Breast epithelium (tissue), 4 donors: ENCODE measurements at places on chromosomes 4 and X.

DNA sequence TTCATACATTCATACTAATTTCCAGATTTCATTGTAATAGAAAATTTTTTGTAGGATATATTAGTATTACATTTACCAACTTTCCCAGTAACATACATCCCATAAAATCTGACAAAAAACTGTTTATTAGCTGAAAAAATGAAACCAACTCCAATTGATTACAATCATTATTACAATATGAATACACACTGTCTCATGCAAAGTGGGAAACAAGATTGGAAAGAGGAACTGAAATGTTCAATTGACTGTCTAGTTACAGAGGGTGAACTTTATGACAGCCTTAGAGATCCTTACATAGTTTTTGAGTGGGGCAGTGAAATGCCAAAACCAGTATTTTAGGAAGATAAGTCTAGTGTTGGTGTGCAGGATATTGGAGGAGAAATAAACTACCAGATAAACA, 2.3 kb upstream of the AMBN start:
- DNase-seq: no peak

DNA sequence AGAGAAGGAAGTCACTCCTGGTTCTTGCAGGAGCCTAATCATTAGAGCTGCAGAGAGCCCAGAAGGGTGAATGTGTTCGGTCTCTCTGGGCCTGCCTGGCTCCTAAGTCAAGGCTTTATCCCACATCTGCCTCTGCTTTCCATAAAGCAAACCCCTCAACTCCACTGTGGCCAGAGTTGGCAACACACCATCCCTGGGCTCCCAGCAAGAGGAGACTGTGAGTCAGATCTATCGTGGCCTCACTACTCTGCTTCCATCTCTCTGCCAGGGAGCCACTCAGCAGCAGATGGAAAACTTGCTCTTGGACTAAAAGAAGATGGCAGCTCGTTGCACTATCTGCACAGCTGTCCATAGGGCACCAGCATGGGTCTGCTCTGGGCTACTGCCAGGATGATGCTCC, 348.2 kb downstream of the FBXW7 start:
- DNase-seq: no peak

- DNase-seq: no peak
These were observed 66.8 kb downstream of the SOWAHB start for GRCh38 chr4:76830964-76831703.

DNA sequence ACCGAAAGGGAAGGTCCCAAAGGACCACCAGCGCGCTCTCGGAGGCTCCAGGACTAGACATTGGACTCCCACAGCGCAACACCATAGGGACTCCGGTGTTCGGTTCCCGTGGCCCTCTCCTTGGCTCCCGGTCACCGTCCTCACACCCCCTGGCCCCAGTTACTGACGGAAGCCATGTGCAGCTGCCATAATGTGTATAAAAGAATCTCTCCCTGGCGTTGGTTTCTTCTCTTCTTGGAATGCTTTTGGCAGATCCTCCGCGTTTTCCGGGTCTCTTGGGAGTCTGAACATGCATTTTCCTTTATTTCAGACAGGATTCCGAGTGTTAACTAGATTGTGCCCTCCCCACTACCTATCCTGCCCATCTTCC, 69.8 kb downstream of the FBXO8 start:
- no peak for DNase-seq

DNA sequence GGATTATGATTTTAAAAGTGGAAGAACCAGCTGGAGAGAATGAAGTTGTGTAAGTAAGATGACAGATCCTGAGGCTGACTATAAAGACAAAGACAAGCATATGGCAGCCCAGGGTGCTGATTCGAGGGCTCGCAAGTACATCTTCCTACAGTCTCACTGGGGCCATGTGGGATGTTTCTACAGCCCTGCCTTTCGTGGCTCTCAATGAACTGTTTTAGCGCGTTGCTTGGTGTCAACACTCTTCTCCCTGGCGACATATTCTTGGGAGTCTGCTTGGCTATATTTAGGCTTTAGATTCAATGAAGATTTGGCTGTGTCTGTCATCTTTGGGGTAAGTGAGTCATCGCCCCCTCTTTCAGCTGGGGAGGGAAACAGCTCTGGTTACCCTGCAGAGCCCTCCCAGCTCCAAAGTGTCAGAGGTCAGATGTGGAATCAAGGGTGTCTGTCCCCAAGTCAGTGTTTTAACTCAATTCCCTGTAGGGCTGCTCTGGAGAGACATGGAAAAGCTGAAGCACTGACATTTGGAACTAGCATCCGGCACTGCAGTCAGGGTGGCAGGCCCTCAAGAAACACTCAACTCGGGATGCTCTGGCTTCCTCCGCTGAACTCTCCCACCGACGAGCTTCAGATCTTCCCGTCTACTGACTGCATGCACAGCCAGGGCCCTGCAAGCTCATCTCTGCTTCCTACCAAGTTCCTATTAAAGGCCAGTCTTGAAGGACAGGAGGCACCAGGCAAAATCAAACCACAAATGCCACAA, 65.7 kb downstream of the GATB start:
- no peak for DNase-seq

DNA sequence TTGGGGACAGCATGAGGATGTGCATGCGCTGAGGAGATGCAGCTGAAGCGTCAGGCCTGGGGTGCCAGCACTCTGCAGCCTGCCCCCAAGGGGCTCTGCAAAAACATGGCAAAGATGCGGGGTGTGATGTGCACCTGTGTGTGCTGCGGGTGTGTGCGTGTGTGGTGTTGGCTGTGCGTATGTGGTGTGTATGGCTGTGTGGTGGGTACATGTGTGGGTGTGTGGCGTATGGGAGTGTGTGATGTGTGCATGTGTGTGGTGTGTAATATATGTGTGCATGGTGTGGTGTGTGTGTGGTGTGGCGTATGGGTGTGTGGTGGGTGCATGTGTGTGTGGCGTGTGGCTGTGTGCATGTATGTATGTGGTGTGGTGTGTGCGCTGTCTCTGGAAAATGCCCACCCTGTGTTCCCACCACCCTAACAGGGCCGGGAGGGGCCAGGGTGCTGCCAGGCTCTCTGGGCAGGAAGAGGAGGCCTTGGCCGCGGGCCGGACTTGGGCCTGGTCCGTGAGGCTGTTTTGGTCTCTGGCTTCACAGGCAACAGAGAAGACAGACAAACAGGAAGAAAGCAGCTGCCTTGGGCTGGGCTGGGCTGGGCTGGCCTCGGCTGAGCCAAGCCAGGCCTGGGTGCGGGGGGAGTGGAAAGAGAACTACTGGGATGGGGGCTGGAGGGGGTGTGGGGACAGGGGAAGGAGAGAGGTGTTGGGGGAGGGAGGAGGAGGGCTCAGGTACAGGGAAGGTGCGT, 1.1 kb upstream of the AVPR2 start:
- no peak for DNase-seq

DNA sequence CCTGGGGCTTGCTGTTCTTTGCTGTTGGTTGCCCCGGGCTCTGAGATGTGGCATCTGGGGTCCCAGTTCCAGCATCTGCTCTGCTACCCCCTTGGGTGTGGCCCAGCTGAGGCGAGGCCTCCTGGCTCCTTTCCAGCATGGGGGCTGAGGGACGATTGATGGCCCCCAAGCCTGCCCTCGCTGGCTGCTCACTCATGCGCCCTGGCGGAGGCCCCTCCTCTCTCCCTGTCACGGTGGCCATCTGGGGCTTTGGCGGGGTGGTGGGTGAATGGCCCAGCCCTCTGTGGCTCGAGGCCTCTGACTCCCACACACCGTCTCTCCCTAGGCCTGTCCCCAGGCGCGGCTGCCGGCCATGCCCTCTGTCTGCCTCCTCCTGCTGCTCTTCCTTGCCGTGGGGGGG, 1.8 kb downstream of the PLXNA3 start:
- DNase-seq: no peak

DNA sequence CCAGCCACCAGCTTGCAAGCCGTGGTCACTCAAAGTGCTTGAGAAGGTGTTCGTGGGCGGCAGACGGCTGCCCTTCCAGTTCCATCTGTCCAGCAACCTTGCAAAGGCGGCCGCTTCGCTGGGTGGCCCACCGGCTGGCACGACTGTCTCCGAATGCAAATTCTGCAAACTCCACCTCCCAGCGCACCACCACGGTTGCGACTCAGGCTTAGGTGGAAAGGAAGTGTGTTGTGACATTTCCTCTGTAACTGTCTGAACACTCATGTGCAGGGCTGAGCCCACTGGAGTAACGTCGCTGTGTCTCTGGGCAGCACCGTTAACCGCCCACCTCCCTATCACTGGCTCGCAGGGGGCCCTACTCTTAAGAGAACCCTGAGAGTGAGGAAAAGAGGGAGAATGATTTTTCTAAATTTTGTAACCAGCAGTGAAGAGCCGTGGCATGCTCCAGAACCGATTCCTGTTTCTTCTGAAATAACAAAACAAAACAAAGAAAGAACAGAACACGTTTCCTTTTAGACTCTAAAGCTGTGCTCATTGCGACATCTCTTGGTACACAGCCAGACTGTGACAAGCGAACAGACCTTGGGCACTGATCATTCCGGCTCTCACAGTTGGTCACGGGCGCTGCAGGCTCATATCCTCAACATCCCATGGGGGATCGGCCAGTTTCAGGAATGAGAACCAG, at the start of gene P2RY8:
Gene P2RY8 (minus strand): TSS at position 155 of the 685 bp plus-strand sequence. CDS start 70,627 bp downstream, outside the sequence.
- DNase-seq: no peak

- DNase-seq: no peak
These were observed 4.2 kb upstream of the ABCG2 start for GRCh38 chr4:88162626-88163025.

- DNase-seq: no peak
These were observed 4.4 kb downstream of the OTUD6A start for GRCh38 chrX:70066646-70067045.

- DNase-seq: no peak
These were observed 63.4 kb downstream of the NFKB1 start for GRCh38 chr4:102564399-102565059.

GRCh38 chr4:145827885-145828284, 110.7 kb downstream of the ZNF827 start:
- DNase-seq: no peak

GRCh38 chrX:6941041-6941440, 206.5 kb upstream of the STS start:
- no peak for DNase-seq

DNA sequence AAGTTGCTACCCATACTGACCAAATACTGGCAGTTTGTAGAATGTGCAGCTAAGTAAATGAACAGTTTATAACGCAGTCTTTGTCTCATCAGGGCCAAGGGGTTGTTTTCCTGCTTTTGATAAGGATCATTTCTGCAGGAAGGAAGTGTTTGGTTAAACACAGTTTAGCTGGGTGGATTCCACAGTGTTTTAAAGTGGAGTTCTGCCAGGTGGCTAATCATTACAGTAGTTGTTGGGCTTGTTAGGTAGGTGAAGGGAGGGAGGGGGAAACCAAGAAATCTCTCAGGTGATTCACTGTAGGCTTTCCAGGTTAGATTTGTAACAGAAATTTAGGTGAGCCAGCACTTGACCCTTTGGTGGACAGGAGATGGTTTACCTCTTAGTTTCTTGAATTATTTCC, 58.1 kb downstream of the FNIP2 start:
- no peak for DNase-seq

DNA sequence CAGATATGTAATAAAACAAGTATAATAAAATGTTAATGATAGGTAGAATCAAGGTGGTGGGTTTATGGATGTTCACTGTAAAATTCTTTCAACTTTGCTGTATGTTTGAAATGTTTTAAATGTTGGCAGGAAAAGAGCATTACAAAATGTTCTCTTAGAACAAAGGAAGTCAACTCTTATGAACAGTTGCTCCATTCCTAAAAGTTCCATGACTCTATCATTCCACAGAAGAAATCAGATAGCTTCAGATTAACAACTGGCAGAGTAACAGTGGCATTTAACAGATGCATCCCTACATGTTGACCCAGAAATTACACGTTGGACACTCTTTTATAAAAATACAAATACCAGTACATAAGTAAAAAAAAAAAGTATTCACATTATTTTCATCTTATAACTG, 2023.7 kb downstream of the ARAP2 start:
- DNase-seq: no peak

- DNase-seq: no peak
These were observed 72.4 kb upstream of the TLR2 start for GRCh38 chr4:153611679-153612078.

DNA sequence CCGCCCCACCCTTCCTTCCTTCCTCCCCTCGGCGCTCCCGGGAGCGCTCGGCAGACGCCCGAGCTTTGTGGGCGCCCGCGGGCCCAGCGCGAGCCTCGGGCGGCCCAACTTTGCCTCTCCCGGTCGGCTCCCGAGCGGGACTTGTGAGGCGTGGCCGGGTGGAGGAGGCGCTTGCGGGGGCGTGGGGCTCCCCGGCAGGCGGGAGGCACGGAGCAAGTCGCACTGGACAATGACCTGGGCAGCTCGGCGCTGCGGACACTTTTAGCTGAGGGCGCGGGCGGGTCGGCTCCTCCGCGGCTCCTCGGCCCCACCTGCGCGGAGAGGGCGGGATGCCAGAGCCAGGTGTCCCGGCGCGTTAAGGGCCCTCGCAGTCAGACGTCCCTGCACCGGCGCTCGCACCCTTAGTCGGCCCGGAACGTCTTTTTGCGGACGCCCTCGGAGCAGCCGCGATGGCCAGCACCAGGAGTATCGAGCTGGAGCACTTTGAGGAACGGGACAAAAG, 385 bp downstream of the DCLK2 start:
- DNase-seq: no peak

DNA sequence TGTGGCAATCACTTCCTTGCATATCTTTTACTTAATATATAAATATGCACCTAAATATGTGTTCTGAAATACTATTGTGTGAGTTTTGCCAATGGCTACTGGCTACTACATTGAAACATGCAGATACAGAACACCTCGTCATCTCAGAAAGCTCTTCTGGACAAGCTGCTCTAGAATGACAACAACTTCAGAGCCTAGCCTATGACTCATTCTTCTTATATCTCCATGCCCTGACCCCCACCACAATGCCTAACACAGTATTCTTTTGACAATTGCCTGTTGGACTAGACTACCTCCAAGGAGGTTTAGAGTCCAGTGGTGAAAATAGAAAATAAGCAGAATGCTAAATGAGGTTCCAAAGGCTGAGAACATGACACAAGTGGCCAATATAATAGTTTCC, 17.6 kb upstream of the DMP1 start:
- no peak for DNase-seq

GRCh38 chr4:25749150-25749794, 93.6 kb downstream of the SLC34A2 start:
- DNase-seq: no peak

GRCh38 chr4:117093571-117093970, 8.2 kb upstream of the TRAM1L1 start:
- DNase-seq: no peak
